ENCODE measurements at places on chromosomes 3 and 15.

DNA sequence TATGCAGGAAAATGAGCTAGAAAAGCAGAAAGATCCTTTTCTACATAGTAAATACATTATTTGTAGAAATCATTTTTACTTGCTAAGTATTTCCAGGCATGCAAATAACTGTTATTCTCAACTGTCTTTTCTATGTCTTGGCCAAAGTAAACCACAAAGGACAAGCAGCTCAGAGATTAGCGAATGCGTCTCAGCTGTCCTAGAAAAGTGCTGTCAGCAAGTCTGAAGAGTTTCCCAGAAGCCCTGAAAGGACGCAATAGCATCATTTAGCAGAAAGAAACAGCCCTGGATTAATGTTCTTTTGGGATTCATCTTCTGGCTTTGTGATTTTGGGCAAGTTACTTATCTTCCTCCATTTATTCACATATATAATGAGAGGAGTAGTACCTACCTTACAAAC, 100.3 kb downstream of the ZIC1 start:
- H3K4me1 ChIP-seq = no peaks in the 10 kb centered on the region
- H3K36me3 ChIP-seq = no peaks in the 10 kb centered on the region
- H3K27ac ChIP-seq = no peak overlapping the region
- no peaks in the 10 kb centered on the region for H3K27me3 ChIP-seq
- no peak for DNase-seq

DNA sequence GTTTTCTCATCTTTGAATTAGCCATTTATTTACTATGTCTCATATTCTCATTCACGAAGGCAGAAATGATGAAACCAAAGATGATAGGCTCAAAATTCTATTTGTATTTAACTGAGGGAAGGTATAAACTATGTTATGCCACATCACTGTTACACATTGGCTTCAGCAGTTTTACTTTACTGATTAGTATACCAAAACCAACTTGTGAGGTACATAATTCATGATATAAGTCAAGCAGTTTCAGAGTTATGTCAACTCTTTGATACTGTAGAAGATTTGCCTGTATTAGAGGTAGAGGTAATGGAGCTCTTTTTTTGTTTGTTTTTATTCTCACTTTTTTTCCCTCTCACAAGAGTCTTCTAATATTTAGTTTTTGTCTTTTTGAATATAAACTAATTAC, 22.9 kb downstream of the CHMP2B start:
- no peaks in the 10 kb centered on the region for H3K4me1 ChIP-seq
- H3K27ac ChIP-seq = no peak overlapping the region
- H3K4me3 ChIP-seq = no peak overlapping the region
- no peaks in the 10 kb centered on the region for H3K27me3 ChIP-seq
- H3K36me3 ChIP-seq = peaks cover 49% of the 10 kb centered on the region

DNA sequence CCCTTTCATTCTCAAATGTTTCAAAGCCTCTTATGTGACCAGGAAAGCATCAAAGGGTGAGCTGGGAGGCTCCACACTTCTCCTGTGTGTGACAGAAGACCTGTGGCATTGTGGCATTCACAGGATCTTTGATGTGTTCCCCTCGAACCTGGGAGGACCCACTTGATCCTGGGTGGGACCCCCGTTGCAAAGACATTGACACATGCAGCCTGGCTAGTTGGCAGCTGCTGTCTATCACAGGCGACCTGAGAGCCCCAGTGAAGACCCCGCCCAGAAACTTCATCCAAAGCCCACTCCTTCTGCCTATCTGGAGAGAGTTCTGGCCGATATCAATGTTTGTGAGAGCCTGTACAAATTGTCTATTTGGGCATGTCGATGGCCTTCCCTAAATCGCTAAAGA, 140.4 kb upstream of the ATP2B2 start:
- H3K36me3 ChIP-seq = no peaks in the 10 kb centered on the region
- DNase-seq = peak; percentile 66
- no peak overlapping the region for H3K4me3 ChIP-seq
- H3K4me1 ChIP-seq = no peaks in the 10 kb centered on the region
- H3K27ac ChIP-seq = no peak overlapping the region

DNA sequence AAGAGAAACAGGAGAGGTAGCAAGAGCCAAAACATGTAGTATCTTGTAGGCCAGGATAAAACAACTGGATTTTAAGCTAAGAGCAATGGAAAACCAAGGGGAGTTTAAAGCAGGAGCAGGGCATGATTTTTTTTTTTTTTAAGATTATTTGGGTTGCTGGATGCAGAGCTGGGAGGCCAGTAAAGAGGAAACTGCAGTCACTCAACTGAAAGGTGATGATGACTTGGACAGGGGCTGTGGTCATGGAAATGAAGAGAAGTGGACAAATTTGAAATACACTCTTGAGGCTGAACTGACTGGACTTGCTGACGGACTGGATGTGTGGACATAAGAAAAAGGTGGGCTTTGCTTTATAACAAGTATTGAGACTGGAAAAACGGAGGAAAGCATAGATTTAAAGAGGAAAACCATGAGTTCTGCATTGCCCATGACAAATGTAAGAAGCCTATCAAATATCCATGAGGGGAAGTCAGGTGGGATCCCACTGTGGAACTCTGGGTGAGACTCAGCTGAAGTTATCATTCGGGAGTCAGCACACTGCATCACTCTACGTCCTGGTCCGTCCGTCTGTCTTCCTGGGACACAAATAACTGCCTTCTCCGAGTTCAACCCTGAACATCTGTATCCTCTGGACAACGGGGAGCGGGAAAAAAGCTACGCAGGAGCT, 688 bp downstream of the XPC start:
- DNase-seq = no peak
- no peaks in the 10 kb centered on the region for H3K27me3 ChIP-seq
- peak overlapping the region; percentile 98 for H3K27ac ChIP-seq
- peaks cover 6% of the 10 kb centered on the region for H3K36me3 ChIP-seq

GRCh38 chr15:44035781-44036699, 159.0 kb downstream of the FRMD5 start:
- DNase-seq = no peak
- H3K4me1 ChIP-seq = peaks cover 3% of the 10 kb centered on the region
- H3K4me3 ChIP-seq = no peak overlapping the region

GRCh38 chr3:61936344-61936937, 375.1 kb downstream of the PTPRG start:
- H3K27ac ChIP-seq = no peak overlapping the region
- peaks cover 4% of the 10 kb centered on the region for H3K4me1 ChIP-seq
- DNase-seq = no peak
- no peak overlapping the region for H3K4me3 ChIP-seq

DNA sequence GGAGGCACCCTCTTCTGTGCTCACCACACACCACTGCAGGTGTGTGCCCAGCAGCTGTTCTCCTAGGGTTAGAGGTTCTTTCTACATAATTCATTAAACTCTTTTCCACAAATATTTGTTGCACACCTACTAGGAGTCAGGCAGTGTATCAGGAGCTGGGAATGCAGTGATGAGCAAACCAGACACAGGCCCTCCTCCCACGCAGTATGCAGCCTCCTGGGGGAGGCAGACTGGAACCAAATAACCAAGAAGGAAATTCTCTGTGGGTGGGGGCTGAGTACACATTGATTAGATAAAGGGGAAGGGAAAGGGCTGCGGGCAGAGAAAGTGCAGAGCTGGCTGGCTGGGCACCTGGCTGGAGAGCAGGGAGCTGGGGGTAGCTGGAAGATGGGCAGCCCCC, 18.5 kb upstream of the C3orf22 start:
- peaks cover 7% of the 10 kb centered on the region for H3K4me1 ChIP-seq
- DNase-seq = no peak
- no peak overlapping the region for H3K4me3 ChIP-seq
- H3K36me3 ChIP-seq = no peaks in the 10 kb centered on the region
- H3K27me3 ChIP-seq = no peaks in the 10 kb centered on the region

- no peaks in the 10 kb centered on the region for H3K27me3 ChIP-seq
- no peak overlapping the region for H3K27ac ChIP-seq
- no peak overlapping the region for H3K4me3 ChIP-seq
- no peaks in the 10 kb centered on the region for H3K4me1 ChIP-seq
Measured at GRCh38 chr15:95690631-95691340, 639.7 kb upstream of the NR2F2 start.

DNA sequence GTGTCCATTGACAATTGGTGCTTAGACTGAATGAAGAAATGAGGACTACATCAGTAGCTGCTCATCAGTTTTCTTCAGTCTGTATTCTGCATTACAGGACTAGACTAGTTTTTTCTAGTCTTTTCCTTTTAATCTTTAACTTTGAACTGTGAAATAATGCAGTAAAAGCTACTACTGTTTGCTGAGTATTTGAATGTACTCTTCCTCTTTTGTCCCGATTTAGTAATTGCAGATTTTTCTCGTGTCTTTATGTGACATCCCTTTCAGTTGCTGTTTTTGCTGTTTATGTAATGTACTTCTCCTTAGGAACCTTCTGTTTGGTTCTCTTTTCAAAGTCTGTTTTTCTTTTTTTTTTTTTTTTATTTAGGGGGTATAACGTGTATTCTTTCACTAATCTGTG, 17.4 kb downstream of the MFSD1 start:
- peak overlapping the region; percentile 8 for H3K27ac ChIP-seq
- no peak for DNase-seq
- no peaks in the 10 kb centered on the region for H3K27me3 ChIP-seq
- H3K36me3 ChIP-seq = peaks cover 70% of the 10 kb centered on the region

- H3K4me3 ChIP-seq = no peak overlapping the region
- peaks cover 20% of the 10 kb centered on the region for H3K4me1 ChIP-seq
- no peaks in the 10 kb centered on the region for H3K36me3 ChIP-seq
- H3K27ac ChIP-seq = no peak overlapping the region
- no peaks in the 10 kb centered on the region for H3K27me3 ChIP-seq
- DNase-seq = no peak
Measured at GRCh38 chr3:194078045-194078821, 57.7 kb upstream of the HES1 start.

DNA sequence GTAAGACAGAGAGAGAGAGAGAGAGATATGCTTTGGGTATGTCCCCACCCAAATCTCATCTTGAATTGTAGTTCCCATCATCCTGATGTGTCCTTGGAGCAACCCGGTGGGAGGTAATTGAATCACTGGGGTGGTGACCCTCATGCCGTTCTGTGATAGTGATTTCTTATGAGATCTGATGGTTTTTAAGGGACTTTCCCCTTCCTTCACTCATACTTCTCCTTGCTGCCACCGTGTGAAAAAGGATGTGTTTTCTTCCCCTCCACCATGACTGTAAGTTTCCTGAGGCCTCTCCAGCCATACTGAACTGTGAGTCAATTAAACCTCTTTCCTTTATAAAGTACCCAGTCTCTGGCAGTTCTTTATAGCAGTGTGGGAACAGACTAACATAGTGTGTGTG, 60.3 kb downstream of the EOMES start:
- no peaks in the 10 kb centered on the region for H3K4me1 ChIP-seq
- no peak overlapping the region for H3K27ac ChIP-seq
- H3K36me3 ChIP-seq = no peaks in the 10 kb centered on the region
- no peak overlapping the region for H3K4me3 ChIP-seq

DNA sequence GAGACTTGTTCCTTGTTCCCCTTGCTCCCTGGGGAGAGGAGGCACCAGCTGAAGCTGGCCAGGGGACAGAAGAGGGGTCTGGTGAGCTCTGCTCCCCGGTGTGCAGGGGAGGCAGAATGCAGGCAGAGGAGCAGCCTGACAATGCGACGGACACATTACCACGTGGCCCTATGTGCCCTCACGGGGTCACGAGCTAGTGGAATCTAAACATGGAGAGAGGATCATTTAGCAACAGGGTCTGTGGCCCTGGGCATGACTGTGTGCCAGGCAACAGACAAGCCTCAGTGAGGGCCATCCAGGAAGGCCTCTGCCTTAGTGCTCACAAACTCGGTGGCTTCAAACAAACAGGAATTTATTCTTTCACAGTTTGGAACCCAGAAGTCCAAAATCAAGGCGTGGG, 8.5 kb upstream of the MUC4 start:
- H3K27me3 ChIP-seq = peaks cover 27% of the 10 kb centered on the region
- DNase-seq = no peak
- H3K27ac ChIP-seq = no peak overlapping the region
- no peak overlapping the region for H3K4me3 ChIP-seq

DNA sequence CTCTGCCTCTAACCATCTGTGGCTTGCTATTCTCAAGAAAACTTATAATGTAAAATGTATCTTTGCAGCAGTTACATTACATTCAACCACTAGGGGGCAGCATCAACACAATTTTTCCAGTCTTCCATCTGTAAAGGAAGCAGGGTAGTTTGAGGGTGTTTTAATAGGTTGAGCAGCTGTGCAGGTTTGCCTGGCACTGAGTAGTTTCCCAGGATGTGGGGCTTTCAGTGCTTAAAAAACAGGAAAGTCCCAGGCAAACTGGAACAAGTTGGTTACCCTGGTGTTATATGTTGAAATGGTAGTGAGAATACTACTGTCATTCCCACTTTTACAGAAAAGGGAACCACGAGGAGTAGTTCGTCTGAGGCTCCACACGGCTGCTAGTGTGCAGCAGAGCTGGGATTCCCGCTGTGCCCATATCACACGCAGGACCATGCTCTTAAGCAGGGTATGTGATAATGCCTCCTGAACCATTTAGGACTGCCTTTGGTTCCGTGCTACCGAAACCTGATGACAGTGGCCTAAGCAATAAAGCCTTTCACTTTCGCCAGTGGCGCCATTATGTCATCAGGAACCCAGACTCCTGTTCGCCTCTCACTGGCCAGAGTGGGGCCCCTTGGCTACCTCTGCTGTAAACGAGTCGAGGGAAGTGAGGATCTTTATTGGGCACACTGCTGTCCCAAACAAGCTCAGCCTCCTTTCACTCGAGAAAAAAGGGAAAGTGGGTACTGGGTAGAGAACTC, 64.7 kb upstream of the ZBTB38 start:
- H3K4me3 ChIP-seq = no peak overlapping the region
- H3K36me3 ChIP-seq = no peaks in the 10 kb centered on the region
- no peak overlapping the region for H3K27ac ChIP-seq
- DNase-seq = no peak
- H3K27me3 ChIP-seq = no peaks in the 10 kb centered on the region
- H3K4me1 ChIP-seq = peaks cover 21% of the 10 kb centered on the region

- no peak overlapping the region for H3K27ac ChIP-seq
- H3K4me1 ChIP-seq = peaks cover 3% of the 10 kb centered on the region
- DNase-seq = no peak
- no peak overlapping the region for H3K4me3 ChIP-seq
- H3K27me3 ChIP-seq = no peaks in the 10 kb centered on the region
Measured at GRCh38 chr3:188339410-188340295, 185.7 kb downstream of the LPP start.

- H3K27ac ChIP-seq = no peak overlapping the region
- no peaks in the 10 kb centered on the region for H3K36me3 ChIP-seq
Measured at GRCh38 chr3:114848643-114849350, 298.3 kb downstream of the ZBTB20 start.

All from suprapubic skin (tissue), 4 donors.